ENCODE measurements at places on chromosomes 2 and 18.
A peak's percentile ranks its signal among the peaks of the same experiment; 100 is the strongest.

- H3K27me3 ChIP-seq: no peaks in the 10 kb centered on the region
- H3K4me1 ChIP-seq: no peaks in the 10 kb centered on the region
- no peak overlapping the region for H3K4me3 ChIP-seq
- H3K36me3 ChIP-seq: no peaks in the 10 kb centered on the region
These were observed 8.3 kb upstream of the TGFA start for GRCh38 chr2:70561893-70562292.

DNA sequence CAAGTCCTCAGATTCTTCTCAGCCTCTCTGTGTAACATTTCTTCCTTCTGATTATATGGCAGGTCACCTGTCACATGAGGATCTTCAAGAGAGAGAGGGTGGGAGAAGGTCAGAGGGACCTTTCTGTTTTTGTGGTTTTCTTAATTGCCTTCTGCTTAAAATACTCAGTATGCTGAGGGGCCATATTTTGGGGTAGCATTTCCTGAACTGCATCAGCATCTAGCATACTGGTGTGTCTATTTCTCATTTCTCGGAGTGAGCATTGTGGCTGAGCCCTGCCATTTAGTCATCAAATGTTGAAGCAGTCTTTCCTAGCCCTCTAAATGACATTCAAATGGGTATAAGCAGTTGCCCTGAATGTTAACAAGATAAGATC is 162.7 kb downstream of the MYO3B start:
- H3K36me3 ChIP-seq: no peaks in the 10 kb centered on the region
- no peaks in the 10 kb centered on the region for H3K4me1 ChIP-seq
- no peak for DNase-seq
- no peak overlapping the region for H3K27ac ChIP-seq
- H3K4me3 ChIP-seq: no peak overlapping the region

DNA sequence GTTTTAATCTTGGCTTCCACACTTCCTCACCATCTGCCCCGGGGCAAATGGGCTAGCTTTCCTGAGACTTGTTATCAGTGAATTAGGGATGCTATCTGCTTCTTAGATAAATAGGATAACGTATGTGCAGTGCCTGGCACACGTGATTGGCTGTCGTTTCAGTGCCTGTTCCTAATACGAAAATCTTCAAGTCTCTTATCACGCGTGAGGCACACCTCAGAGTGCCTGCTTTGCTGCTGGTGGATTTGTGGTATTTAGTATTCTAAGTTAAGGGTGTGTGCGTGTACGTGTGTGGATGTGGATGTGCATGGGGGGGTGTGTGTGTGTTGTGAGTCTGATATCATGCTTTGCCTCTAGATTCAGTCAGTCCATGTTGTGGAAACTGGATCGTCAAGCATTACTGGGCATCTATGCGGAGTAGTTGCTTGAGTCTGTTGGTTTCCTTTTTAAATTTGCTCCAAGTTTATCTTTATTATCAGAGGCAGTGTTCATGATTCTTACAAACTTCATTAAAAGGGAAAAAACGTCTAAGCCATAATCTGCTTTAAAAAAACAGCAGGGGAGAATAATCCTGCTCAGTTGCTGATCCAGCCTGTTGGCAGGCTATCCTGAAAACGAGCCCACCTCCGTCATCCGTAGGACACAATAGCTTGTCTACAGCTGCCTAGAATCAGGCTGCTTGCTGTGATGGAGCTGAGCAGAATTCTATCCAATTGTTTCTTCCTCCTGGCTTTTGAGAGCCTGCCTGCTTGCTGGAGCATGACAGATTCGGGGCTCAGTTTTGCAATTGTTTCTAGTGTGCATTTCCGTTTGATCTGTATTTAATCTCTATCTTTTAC is 6.6 kb downstream of the SH3RF3 start:
- peak overlapping the region; percentile 41 for H3K4me3 ChIP-seq
- H3K27me3 ChIP-seq: no peaks in the 10 kb centered on the region
- H3K4me1 ChIP-seq: peaks cover 20% of the 10 kb centered on the region
- H3K27ac ChIP-seq: no peak overlapping the region
- no peak for DNase-seq

DNA sequence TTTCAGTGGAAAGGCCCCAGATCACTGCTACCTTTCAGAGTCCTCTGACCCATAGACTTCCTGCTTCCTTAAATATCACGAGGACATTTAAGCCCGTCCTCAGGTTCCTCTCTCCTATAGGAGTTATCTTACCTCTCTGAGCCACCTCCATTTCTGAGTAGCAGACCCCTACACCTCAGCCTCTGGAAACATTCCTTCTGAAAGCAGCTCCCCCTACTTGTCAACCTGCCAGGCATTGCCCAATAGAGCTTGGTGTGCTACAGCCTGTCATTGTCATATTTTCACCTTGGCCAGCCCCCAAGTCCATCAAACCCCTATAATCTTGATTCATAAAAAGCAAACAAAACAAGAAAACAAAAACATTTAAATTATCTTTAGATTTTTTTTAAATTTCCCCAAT is 717.9 kb upstream of the SLC8A1 start:
- no peak overlapping the region for H3K27ac ChIP-seq
- no peak for DNase-seq
- H3K4me1 ChIP-seq: peaks cover 15% of the 10 kb centered on the region
- no peaks in the 10 kb centered on the region for H3K36me3 ChIP-seq
- H3K27me3 ChIP-seq: no peaks in the 10 kb centered on the region

GRCh38 chr2:182115258-182115657 is 129.6 kb downstream of the PPP1R1C start:
- no peak overlapping the region for H3K4me3 ChIP-seq
- H3K27ac ChIP-seq: no peak overlapping the region
- no peaks in the 10 kb centered on the region for H3K27me3 ChIP-seq
- DNase-seq: no peak

GRCh38 chr2:204373942-204374341 is 171.3 kb upstream of the PARD3B start:
- no peaks in the 10 kb centered on the region for H3K4me1 ChIP-seq
- H3K36me3 ChIP-seq: no peaks in the 10 kb centered on the region
- no peak overlapping the region for H3K4me3 ChIP-seq
- no peak overlapping the region for H3K27ac ChIP-seq
- no peak for DNase-seq

- DNase-seq: no peak
- H3K27me3 ChIP-seq: no peaks in the 10 kb centered on the region
These were observed 548.2 kb upstream of the LRRTM1 start for GRCh38 chr2:80852808-80853139.
